ENCODE measurements at places on chromosomes 7 and 10.

DNA sequence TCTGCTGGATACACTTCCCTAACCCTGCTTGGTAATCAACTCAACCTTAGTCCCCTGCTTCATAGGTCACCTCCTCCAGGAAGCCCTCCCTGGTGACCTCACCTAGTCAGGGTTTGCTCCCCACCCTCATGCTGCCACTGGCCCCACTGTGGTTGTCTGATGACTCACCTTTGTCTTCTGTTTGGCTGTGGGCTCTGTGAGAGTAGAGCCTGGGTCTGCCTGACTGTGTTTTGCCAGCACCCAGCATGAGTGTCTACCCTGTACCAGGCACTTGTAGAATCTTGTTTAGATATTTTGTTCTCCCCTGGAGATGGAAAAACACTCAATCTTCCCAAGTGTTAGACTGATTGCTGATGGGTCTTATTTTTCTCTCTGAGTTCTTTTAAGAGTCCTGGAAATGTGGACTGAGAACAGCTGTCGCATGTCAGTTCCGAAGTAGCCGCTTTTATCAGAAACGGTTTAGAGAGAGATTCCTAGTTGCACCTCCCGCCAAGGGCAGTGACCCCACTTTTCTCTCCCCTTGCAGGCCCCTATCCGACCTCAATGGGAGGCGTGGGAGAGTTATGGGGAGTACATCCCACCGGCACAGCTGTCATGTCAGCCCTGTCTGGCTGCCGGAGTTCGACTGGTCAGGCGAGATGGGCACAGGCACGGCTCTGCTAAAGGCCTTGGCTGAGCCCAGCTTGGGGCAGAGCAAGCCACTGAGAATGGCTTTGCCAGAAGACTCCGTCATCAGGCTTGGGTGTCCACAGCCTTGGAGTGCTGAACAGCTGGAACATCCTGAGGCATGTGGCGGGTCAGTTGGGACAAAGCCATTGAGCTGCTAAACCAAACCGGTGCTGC, 134.3 kb downstream of the GRK5 start:
- DNase-seq: no peak

- DNase-seq: no peak
These were observed 35.1 kb downstream of the FHIP2A start for GRCh38 chr10:114856544-114857287.

- DNase-seq: no peak
These were observed 1238.9 kb downstream of the XPNPEP1 start for GRCh38 chr10:108684431-108684830.

- DNase-seq: no peak
These were observed 12.5 kb upstream of the PRKAR2B start for GRCh38 chr7:107032050-107032449.

- no peak for DNase-seq
These were observed 519 bp upstream of the RPP38 start for GRCh38 chr10:15096661-15097010.

GRCh38 chr7:14023838-14024237, 34.4 kb upstream of the ETV1 start:
- no peak for DNase-seq

- DNase-seq: no peak
These were observed 55.3 kb downstream of the SLC25A13 start for GRCh38 chr7:96266580-96266979.

GRCh38 chr7:77698042-77698625, 1.9 kb downstream of the RSBN1L start:
- no peak for DNase-seq

- no peak for DNase-seq
These were observed 150.3 kb downstream of the AUTS2 start for GRCh38 chr7:69748530-69748929.

GRCh38 chr7:2019461-2019710, 213.4 kb downstream of the MAD1L1 start:
- DNase-seq: no peak

- DNase-seq: no peak
These were observed 928.5 kb upstream of the KCND2 start for GRCh38 chr7:119344466-119344865.

- no peak for DNase-seq
These were observed 33.7 kb downstream of the SCRN1 start for GRCh38 chr7:29955799-29956486.

DNA sequence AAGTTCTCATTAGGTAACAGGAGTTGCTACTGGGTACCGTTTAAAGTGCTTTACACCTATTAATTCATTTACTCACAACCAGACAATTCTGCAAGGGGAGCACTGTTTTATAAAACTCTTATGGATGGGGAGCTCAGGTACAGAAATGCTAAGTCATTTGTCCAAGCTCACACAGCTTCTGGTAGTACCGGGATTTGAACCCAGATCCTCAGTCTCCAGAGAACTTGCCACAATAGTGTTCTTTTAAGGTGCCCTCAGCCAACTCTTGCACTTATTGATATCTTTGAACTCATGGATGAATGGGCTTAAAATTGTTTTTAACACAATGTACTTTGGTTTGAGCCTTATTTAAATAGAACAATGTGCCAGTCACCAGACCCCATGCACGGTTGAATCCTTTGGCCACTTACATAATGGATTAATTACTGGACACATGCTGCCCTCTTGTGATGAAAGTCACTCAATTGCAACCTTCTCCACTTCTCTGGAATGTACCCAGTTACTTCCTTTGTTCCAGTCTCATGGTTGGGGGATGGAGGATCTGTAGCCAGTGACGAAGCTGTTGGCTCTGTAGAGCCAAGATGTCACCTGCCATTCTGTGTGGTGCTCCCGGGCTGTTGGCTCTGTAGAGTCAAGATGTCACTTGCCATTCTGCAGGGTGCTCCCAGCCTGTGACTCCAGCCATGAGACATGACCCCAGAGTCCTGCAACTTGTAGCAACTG, 65.6 kb downstream of the NOD1 start:
- DNase-seq: peak; percentile 88

DNA sequence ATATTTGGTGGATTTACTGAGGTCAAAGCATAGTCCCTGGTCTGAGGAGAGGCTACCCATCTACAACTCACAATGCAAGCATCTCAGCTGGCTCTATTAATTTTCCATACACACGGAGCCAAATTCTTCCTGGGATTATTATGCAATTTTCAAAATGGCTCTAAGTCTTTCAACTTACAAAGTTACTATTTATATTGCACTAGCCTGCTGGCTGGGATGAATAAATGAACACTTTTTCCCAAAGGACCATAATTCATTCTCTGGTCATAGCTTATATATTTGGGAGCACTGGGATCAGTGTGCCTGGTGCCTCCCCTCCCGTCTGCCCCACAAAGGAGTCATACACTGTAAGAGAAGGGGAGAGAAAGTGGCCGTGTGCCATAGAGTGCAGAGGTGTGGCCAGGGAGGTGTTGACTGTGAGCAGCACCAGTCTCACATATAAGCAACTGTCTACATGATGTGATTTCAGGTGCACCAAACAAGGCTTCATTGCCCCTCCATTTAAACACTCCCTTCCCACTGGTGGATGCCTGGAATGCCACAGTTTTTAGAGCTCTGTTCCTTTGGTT, 88.6 kb downstream of the ZNF92 start:
- DNase-seq: no peak

GRCh38 chr7:77887567-77887966, 89.0 kb downstream of the PHTF2 start:
- DNase-seq: no peak

GRCh38 chr7:83976302-83976701, 218.3 kb downstream of the SEMA3A start:
- peak; percentile 15 for DNase-seq

DNA sequence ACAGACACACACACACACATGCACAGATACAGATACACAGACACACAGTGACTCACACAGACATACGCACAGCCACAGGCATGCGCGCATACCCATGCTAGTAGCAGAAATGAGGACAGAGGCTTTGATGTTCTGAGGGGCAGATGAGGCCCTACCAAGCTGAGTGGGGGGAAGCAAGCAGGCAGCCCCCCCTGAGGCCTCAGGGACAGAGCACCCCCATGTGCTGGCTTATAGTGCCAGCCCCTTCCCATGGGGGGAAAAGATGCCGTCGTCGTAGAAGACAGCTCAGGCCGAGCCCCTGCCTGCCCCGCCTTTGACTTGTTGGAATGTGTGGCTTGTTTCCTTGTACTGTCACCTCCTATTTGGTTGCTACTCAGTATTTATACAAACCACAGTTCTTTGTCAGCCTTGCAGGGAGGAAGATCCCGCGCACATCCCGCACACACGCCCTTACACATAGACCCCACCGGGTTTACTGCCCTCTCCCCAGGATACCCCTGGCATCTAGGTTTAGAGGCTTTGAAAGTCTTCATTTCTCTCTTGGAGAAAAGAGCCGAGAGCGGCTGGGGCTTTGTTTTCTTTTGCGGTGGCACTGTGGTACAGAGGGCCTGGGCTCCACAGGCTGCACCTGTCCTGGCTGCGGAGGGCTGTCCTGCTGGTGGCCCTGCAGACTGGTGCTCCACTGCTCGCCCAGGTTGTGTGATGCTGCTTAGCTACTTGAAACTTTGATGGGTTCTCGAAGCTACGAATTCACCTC, 112.5 kb downstream of the DOCK1 start:
- DNase-seq: no peak

DNA sequence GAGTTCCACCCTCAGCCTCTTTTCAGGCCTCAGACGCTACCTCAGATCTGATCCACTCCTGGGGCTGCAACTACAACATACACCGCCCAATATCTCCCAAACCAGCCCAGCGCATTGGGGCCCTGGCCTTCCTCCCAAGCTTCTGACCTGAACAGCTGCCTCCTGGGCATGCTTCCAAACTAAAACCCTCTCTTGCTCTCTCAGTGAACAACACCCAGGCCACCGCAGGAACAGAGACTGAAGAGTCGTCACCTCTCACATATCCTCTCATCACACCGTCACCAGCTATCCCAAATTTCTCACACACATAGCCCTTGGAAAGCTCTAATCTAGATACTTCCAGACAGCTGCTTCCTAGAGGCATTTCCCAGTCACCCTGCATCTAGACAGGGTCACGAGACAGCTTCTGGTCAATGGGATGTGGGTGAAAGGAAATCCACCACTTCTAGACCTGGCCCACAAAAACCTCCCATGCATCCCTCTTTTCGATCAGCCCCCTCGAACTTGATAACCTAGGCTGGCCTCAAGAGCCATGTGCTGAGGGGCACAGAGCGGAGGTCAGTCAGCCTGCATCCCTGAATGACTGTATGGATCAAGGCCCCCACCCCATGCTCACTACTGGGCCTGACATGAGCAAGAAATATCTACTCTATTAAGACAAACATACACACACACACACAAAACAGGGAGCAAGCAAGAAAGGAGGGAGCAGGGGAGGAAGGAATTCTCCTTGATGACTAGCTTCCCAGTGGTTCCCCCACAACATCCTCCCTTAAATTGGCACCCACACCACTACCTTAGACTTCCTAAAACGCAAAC, 1.8 kb downstream of the PARP12 start:
- no peak for DNase-seq

GRCh38 chr10:17273403-17273802, 45.4 kb downstream of the VIM start:
- no peak for DNase-seq

DNA sequence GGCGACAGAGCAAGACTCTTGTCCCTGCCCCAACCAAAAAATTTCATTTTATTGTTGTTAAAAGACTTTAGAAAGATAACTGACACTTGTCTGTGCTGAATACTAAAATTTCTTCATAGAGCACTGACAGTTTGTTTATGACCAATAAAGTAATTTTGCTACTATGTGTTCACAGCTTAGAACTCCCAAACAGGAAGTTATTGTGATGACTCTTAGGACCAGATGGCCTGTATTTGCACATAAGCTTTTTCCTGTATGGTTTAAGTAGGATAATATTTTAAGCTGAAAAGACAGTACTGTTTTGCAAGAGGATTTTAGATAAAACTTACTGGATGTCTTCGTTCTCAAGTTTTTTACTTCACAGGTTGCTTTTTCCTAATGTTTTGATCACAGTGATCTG, 80.7 kb downstream of the MMRN2 start:
- no peak for DNase-seq

DNA sequence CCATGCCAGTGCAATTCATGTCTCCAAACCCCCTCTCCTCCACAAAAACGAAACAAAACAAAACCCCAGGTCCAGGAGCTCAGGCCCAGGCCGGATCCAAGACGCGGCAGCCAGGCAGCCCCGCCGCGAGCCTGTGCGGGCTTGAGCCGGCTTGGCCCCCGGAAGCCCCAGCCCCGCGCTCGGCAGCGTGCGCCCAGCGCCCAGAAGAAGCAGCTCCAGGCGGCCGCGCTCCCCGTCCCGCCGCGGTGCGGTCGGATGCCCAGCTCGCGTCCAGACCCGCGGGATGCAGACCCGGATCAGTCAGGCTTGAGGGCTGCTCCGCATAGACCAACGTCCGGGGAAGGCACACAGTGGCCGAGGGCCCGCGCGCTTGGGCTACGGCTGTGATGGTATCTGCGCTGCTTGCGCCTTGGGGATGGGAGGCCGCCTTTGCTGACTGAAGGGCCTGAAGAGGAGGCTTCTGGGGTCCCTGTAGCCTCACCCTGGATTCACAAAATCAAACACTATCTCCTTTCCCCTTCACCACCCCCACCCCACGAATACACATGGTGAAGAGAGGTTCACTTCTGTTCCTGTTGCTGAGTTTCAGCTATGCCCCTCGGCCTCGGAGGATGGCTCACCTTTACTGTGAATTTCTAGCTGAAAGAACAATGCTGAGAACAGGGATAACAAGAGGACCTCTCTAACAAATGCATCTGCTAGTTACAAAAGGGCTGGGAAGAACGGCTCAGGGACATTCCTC, 79.9 kb upstream of the EN2 start:
- no peak for DNase-seq

GRCh38 chr10:72107325-72108003, 19.1 kb upstream of the SPOCK2 start:
- DNase-seq: no peak

DNA sequence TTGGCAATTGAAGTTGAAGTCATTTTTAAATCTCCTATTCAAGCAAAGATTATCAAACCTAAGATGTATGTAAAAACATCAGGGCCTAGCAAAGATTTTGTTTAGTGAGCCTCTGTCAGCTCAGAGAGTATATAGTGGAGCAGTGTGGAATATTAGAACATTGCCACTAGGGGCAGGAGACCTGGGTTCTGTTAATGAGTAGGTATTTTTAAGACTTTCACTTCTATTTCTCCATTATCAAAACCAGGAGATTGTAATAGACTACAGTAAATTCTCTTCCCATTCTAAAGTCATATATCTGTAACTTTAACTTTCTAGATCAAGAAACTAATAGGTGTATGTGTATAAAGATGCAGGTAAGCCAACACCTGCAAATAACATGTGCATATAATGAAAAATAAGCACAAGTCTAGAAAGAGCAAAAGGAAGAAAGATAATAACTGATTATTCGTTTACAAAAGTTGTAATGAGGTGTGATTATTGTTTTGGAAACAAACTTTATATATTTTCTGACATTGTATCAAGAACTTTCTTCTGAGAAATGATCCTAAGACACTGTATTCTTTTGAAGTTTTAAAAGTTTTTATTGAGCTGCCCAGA, 64.4 kb downstream of the KCND2 start:
- DNase-seq: peak; percentile 4

DNA sequence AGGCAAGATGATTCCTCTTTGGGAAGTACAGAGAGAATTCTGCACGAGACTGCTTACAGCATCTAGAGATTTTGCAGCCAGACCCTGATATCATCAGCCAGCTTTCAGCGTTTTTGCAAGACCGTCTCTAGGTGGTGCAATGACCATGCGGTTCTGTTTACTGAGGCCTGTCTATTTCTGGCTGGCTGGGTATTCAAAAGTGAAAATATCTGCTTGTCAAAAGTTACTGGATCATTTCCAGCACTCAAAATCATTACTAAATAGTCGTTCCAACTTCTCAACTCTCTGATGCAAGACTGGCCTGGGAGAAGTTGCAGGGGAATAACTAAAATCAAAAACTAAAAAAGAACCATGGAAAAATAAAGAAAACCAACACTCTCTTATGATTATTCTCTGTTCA, 240.1 kb downstream of the ELMO1 start:
- DNase-seq: no peak
